ENCODE measurements at places on chromosomes 7 and 10.

GRCh38 chr7:147022056-147022455 is 905.5 kb downstream of the CNTNAP2 start:
- no peak for DNase-seq

GRCh38 chr10:72316748-72317435 is 37.8 kb downstream of the DNAJB12 start:
- no peak for DNase-seq

DNA sequence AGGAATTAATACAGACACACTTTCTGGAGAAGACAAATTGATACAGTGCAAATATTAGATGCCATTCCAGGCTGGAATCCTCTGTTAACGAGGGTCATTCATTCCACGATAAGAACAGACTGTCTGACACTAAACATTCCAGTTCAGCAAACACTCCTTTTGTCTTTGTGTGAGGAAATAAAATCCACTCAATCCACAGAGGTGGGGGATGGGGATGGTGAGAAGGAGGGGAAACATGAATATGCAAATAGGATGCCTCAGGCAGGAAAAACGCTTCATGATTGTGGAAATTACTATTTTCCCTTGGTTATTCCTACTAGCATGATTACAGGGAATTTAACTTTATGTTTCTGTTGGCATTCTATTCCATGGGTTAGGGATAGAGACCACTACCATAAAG is 196.9 kb upstream of the CDCA7L start:
- DNase-seq = no peak

- peak; percentile 48 for DNase-seq
Measured at GRCh38 chr10:119770928-119771327, 45.1 kb downstream of the INPP5F start.

DNA sequence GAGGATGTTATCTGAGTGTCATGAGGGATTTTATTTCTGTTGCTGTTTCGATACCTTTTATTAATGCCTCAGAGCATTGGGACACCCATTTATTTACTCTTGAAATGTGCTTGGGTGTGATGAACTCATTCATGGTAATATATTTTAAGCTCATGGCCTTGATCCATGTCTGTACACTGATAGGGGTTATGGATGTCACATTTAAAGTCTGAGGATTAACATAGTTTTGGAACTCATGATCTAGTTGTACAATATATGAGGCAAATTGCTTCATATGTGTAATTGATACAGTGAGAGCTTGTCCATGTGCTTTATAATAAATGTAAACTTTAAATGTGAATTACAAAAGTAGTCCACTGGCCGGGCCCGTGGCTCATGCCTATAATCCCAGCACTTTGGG is 23.0 kb upstream of the ZRANB1 start:
- DNase-seq = peak; percentile 20

DNA sequence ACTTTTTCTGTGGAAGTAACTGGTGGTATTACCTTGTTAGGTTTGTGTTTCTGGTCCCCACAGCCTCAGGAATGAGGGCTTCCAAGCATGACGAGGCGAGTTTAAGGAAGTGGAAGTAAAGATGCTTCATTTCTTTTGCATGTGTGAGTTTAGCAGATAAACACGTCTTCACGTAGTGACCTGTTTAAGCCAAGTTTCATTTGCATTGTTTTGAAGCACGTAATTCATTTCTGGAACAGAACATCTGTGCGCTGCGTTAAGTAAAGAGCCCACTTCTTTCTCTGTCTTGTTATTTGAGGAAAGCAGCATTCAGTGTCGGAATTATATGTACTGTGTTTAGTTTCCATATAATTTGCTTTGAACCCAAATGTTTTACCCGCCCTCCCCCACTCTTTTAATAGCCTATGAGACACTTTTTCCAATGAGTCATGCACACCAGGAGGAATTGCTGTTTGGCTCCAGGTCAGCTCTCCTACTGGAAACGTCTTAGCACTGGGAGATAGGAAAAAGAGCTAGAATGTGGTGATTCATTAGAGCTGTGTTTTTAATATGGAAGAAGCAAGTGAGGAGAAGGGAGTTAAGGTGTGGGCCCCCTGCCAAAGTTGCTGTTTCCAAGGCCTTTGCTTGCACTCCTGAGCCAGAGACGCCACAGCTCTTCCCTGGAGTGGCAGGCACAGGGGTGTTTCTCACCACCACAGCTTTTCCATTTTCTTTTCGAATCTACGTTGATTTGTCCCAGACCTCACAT is 36.7 kb downstream of the BTBD16 start:
- DNase-seq = peak; percentile 94

DNA sequence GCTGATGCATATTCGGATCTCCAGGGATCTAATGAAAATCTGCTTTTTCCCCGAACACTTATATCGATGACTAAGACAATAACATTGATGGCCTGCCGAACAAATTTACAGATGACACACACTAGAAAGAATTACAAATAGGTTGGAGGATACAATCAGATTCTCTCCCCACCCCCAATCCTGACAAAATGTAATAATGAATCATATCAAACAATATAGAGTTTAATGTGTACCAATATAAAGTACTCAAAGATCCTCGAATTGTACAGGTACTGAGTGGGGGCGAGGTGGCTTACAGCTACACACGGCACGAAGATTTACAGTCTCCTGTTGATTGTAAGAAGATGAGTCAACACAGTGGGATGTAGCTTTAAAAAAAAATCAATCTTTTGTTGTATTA is 182.7 kb upstream of the MKLN1 start:
- no peak for DNase-seq

GRCh38 chr7:27254625-27255024 is 12.0 kb downstream of the EVX1 start:
- DNase-seq = no peak

DNA sequence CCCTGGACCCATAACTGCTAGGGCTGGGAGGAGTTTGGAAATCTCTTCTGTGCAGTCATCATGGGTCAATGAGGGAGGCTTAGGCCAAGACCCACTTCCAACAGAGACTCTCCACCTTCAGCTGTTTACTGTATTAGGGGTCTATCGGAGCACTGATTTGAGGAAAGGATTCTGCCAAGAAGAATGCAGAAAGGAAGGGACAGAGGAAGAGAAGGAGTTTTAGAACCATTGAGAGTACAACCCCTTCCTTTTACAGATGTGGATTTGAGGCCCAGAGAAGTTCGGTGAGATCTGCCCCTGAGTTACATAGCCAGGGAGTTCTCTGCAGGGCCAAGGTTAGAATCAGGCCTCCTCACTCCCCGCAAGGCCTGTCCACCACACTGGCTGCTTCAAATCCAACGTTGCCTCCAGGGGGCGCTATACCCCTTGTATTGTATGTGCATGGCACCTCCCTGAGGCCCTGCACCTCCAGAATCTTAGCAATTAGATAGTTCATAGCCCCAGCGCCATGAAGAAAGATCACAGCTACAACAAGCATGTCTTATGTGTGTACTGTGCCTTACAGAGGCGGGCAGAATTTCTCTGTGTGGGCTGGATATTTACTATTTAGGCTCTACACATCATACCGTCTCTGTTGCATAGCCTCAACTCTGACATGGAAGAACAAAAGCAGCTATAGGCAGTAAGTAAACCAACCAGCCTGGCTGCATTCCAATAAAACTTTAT is 246.8 kb downstream of the SKIDA1 start:
- peak; percentile 93 for DNase-seq

DNA sequence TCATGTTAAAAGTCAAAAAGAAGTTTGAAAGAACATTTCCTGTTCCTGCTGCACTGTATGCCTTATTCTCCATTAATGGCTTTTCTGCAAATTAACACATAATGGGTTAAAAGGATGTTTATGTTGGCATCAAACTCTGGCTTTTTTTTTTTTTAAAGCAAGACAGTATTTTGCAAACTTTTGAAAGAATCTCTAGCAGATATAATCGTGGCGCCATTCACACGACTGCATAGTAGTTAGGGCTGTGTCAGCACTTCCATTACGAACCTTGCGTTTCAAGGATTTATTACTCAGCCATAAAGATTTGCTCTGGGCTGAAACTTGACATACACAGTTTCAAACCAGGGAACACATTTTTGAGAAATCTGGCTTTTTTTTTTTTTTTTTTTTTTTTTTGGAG is 207.8 kb downstream of the DYNC1I1 start:
- DNase-seq = no peak

GRCh38 chr7:146175716-146176115 is 59.1 kb downstream of the CNTNAP2 start:
- no peak for DNase-seq

- DNase-seq = peak; percentile 76
Measured at GRCh38 chr7:73978661-73979563, 49.1 kb upstream of the ELN start.

DNA sequence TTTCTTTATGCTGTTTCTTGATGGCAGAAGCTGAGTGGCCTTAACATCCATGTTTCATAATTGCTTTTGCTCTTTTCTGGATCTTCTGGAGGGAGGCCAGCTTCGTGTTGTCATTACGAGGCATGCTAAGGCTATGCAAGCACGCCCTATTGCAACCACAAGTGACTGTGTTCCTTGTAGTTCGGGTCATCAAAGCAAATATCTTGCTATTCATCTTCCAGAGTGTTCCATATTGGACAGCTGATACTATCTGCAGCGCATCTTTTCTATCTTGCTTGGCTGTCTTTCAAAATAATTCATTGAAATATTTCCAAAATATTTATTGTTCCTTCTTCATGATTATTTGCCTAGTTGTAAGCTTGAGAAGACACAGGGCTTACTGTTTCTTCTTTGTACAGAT is 5.0 kb downstream of the EPHB6 start:
- DNase-seq = peak; percentile 63

DNA sequence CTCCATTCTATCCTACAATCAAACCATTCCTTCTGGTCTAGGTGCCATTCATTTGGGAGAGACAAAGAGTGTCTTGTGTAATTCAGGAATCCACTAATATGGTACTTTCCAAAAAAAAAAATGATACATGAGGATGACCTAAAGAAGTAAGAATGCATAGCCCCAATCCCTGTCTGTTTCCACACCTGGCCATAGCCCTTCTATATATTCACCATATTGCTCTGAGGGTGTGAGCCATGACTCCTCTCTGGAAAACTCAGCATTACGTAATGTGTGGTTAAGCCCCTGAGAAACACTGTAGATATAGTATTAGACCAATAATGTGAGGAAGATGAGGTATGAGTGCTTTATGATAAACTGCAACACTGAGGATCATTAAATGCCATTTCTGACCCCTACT is 592.7 kb downstream of the INHBA start:
- no peak for DNase-seq

All from AG10803 (cell line).